Stimulated activated CD4-positive, alpha-beta T cell treated with anti-CD3 and anti-CD28 coated beads, Interleukin-2, amount 100 ng/mL, for 48 hours (primary cell): ENCODE measurements at places on chromosomes 13 and 19.

- DNase-seq = no peak
Observed at GRCh38 chr13:23859455-23859854, 29.7 kb downstream of the MIPEP start.

- no peak for DNase-seq
Observed at GRCh38 chr13:21823949-21824348, 153.1 kb downstream of the FGF9 start.

- no peak for DNase-seq
Observed at GRCh38 chr19:10037809-10038208, 24.5 kb downstream of the RDH8 start.

- DNase-seq = no peak
Observed at GRCh38 chr13:77386880-77387606, 60.1 kb upstream of the MYCBP2 start.

DNA sequence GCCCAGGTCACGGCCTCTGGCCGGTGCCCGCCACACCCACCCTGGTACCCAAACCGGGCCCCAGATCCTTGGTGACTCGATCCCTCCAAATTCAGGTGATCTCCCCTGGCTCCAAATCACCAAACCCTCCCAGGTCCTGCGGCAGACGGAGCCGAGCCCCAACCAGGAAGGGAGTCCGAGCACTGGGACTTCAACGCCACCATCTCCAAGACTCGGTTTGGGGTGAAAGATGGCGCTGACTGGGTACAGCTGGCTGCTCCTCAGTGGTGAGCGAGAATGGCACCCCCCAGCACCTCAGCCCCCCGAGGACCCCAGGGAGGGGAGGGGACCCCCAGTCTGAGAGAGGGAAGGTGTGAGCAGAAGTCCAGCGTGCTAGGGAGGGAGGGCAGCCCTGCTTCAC, 2.3 kb downstream of the CEACAM16 start:
- no peak for DNase-seq

- no peak for DNase-seq
Observed at GRCh38 chr13:44410328-44410859, 36.8 kb downstream of the SERP2 start.

- DNase-seq = no peak
Observed at GRCh38 chr19:406135-406781, 2.7 kb downstream of the C2CD4C start.

DNA sequence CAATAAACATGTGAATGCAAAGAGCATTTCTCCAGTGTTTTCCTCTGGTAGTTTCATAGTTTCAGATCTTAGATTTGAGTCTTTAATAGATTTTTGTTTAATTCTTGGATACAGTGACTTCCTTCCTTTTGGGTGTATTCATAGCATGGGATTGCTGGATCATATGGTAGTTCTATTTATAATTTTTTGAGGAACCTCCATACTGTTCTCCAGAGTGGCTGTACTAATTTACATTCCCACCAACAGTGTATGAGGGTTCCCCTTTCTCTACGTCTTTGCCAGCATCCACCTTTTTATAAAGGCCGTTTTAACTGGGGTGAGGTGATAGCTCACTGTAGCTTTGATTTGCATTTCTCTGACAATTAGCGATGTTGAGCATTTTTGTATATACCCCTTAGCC, 9.3 kb upstream of the CALM3 start:
- DNase-seq = no peak

DNA sequence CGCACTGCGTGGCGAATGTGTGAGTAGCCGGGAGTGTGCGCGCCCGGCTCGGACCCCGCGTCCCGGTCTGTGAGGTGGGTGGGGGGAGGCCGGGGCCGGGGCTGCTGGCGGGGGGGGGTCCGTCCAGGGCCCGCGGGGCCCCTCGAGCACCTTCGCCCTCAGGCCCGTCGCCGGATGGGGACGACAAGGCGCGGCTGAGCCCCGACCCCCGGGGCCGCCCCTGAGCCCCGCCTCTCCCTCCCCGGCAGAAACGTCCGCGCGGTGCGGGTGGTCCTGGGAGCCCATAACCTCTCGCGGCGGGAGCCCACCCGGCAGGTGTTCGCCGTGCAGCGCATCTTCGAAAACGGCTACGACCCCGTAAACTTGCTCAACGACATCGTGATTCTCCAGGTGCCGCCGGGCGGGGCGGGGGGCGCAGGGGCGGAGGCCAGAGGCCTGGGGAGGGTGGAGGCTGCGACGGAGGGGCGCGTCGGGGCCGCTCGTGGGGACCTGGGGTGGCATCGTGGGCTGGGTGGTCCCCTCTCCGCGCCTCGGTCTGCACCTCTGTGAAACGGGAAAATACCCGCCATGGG, 997 bp downstream of the ELANE start:
- DNase-seq = no peak

DNA sequence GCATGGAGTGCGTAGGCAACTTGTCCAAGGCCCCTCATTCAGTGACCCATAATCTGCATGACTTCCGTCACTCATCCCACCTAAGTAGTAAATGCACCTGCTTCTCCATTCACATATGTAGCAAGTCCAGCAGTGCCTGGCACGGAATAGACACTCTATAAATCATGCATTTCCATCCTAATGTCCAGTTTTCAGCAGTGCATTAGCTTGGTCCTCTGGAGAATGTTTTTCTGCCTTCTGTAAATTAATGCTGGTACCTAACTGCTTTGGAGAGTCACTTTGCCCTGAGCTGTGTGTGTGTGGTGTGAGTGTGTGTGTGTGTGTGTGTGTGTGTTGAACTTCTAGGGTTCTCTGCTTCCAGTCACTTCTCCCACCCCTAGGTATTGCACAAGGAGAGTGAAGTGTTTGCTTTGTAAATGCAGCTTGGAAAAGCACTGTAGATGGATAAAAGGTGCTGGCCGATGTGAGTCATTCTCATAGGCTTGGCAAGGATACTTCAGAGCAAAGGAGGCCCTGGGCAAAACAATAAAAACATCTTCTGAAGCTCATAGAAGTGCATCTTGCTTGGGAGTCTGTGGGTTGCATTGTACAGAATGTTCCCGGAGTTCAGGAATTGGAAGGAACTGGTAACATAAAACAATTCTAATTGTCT, 181.8 kb downstream of the KATNAL1 start:
- no peak for DNase-seq

DNA sequence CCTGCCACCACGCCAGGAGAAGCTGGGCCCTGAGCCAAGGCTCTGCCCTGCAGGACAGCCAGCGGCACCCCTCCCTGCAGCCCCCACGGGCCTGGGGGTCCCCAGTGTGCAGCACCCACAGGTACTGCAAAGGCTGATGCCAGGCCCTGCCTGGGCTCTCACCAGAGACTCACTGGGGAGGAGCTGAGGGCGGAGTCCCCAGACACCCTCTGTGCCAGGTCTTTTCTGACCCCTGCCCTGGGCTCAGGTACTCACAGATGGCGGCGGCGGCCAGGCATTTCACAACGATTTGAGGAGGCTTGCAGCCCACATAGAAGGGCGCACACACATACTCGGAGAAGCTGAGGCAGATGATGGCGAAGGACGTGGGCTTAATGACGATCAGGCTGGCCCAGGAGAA, 5.7 kb downstream of the SLC7A9 start:
- DNase-seq = no peak

DNA sequence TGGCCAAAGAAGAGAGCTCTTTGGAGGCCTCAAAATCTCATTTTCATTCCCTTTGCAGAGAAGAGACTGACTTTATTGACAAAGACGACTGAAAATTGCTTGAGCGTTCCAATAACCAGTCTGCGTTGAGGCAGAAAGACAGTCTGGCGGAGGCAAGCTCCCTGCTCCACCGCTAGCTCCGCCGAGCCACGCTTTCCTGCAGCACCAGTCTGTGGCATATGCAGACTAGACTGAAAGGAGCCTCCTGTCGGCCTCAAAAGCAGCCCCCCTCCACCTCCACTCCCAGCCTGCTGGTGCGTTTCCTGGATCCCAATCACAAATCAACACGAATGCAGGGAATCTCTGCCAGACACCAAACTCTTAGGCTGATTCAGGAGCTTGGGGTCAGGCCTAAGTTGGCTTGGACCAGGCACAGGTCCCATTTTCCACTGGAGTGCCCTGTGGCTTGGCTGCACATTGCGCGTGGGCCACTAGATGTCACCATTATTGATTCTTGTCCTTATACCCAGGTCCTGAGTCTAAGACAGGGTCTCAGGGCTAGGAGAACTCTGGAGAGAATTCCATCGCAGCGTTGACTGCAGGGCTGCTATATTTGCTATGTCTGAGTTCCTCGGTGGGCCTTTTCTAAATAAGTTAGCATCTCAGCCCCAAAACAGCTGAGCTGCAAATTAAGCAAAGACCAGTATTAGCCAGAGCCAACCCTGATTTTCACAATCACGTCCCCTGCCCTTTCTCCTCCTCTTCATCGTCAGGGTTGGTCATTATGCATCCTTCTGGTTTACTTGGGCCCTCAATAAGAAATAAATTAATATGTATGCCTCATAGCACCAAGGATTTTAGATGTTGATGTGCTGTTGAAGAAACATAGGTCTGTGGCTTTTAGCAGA, 5.2 kb upstream of the ZNF507 start:
- peak; percentile 33 for DNase-seq

- DNase-seq = peak; percentile 73
Observed at GRCh38 chr19:35154525-35155406, at the start of gene FXYD5. Gene FXYD5 (plus strand): TSS chr19:35154735. CDS start chr19:35155551, 816 bp downstream.

GRCh38 chr19:34468409-34468808, 13.1 kb upstream of the WTIP start:
- DNase-seq = no peak

GRCh38 chr19:32471095-32471494, 65.5 kb downstream of the DPY19L3 start:
- DNase-seq = no peak

DNA sequence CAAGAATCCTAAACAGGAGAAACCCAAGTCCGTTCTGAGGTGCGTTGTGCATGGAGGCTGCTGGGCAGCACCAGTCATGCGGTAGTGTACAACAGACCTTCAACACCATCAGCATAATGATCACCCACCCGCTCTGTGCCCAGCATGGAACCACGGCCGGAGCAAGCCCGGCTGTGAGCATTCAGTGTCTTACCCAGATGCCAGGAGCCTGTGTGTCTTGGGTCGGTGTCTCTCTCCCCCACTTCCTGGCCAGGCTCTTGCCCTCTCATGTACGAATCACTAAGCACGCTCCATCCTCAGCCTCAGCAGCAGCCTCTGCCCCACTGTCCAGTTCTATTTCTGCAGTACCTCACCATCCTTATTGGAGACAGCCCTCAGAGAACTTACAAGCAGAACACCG, 231.6 kb upstream of the IRS2 start:
- DNase-seq = no peak

GRCh38 chr13:24053519-24054251, 106.8 kb upstream of the SPATA13 start:
- peak; percentile 52 for DNase-seq

DNA sequence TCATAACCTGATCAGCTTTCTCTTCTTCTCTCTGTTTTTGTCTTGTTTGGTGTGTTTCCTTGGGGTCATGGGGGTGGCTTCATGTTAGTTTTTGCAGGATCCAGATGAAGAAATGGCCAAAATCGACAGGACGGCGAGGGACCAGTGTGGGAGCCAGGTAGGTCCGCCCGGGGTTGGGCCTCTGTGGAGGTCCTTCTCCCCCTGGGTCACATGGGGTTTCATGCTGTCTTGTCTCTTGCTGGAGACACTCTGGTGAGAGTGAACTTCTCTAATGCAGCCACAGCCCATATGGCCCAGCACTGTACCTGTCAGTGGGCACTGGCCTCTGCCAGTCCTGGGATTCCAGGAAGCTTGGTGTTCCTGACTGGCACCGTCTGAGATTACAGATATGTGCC, 1.1 kb downstream of the CCNE1 start:
- no peak for DNase-seq

DNA sequence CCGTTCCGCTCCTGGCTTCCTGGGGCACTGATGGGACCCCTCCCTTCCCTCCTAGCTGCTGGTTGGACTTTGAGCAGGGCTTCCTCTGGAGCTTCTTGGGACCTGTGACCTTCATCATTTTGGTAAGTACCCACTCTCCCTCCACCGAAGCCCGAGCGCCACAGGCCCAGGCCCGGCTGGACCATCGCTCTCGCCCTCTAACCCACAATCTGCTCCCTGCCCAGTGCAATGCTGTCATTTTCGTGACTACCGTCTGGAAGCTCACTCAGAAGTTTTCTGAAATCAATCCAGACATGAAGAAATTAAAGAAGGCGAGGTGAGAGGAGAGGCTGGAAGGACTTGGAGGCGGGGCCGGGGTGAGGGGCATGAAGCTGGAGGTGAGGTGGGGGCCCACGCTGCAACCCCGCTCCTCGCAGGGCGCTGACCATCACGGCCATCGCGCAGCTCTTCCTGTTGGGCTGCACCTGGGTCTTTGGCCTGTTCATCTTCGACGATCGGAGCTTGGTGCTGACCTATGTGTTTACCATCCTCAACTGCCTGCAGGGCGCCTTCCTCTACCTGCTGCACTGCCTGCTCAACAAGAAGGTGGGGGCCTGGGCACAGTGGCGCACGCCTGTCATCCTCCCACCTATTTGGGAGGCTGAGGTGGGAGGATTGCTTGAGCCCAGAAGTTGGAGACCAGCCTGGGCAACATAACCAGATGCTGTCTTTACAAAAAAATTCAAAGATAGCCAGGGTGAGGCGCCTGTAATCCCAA, 12.3 kb downstream of the DDX39A start:
- no peak for DNase-seq

DNA sequence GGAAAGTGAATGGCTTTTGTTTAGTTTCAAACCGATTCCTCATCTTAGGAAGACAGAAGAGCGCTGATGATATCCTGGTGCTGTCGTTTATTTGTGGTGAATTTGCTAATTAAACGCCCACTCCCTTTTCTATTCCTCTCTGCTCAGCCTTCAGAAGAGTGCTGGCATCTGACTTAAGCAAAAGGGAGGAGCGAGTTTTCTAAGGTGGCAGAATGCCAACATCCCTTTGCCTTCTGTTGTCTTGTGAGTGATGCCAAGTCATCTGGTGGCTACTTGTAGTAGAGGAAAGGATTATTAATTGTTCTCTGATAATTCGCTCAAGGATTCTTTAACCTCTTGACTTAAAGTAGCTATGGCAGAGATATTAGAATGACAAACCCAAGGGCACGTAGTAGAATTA, 68.1 kb downstream of the ERCC5 start:
- DNase-seq = no peak
